ENCODE measurements at places on chromosomes 2 and 18. TPM values are rescaled to one million over a fixed set of nuclear protein-coding genes. Genes with fewer than 3 reads are reported as not detected.
A peak's percentile ranks its signal among the peaks of the same experiment; 100 is the strongest.

The DHX57 gene
- total RNA-seq: 18.1 TPM

The SPATA3 gene
- total RNA-seq: not detected

- DNase-seq: no peak
Measured at GRCh38 chr18:76660571-76661192, 161.7 kb upstream of the ZNF236 start.

The VWC2L gene
- not detected for total RNA-seq

The SLC4A3 gene
- total RNA-seq: not detected

The RHOB gene
- total RNA-seq: 13.4 TPM

- DNase-seq: peak; percentile 32
Measured at GRCh38 chr18:13539050-13539449, 187.3 kb downstream of the FAM210A start.

The HOXD4 gene
- not detected for total RNA-seq

The TMEM182 gene
- 4.4 TPM for total RNA-seq

The PCARE gene
- not detected for total RNA-seq

The PAX8 gene
- total RNA-seq: 2.3 TPM

DNA sequence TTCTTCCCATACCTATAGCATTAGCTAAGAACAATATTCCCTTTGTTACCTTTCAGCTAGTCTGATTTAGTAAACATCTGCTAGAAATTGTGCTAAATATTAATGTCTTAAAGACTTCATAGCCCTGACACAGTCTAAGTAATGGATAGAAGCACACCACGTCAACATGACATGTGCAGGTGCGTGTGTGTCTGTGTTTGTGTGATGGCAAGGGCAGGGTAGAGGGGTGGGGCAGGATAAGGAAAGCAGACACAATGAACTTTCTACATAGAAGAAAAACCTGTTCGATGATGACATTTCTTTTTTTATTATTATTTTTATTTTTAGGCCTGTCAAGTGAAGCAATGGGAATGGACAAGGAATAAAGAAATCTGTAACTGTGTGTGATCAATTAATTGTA lies 223.3 kb downstream of the NOL4 start:
- DNase-seq: no peak

DNA sequence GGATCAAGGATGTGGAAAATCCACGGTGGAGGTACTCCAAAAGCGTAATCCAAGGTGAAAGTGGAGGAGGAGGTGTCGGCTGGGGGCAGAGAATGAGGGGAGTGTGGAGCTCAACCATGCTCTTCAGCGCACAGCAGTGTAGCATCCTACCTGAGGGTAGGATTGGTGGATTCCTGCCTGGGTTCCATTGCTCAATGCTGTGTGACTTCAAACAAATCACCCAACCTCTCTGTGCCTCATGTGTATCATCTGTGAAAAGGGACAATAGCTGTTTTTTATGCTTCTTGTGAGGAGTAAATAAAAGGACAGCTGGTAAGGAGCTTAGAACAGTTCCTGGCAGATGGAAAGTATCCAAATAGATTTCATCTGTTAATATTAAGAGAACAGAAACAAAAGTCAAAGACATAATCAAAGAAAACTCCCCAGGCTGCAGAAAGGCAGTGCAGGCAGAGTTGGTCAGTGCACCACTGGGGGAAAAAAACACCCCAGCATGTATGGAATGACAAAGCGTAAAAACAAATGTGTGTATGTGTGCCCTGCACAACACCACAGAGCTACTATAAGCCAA lies 130.0 kb upstream of the HDAC4 start:
- no peak for DNase-seq

DNA sequence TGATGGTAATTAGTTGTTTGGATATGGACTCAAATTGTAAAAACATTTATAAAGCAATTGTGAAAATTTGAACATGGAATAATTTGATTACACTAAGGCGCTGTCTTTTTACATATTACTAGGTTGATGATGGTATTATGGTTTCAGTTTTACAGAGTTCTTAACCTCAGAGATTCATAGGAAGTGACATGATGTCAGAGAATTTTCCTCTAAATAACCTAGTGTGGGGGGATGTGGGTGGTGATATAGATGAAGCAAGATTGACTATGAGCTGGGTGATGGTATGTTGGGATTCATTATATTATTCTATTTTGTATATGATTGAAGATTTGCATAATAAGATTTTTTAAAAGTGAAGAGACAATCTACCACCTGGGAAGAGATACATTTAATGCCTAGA lies 45.9 kb upstream of the ATP5MC3 start:
- no peak for DNase-seq

DNA sequence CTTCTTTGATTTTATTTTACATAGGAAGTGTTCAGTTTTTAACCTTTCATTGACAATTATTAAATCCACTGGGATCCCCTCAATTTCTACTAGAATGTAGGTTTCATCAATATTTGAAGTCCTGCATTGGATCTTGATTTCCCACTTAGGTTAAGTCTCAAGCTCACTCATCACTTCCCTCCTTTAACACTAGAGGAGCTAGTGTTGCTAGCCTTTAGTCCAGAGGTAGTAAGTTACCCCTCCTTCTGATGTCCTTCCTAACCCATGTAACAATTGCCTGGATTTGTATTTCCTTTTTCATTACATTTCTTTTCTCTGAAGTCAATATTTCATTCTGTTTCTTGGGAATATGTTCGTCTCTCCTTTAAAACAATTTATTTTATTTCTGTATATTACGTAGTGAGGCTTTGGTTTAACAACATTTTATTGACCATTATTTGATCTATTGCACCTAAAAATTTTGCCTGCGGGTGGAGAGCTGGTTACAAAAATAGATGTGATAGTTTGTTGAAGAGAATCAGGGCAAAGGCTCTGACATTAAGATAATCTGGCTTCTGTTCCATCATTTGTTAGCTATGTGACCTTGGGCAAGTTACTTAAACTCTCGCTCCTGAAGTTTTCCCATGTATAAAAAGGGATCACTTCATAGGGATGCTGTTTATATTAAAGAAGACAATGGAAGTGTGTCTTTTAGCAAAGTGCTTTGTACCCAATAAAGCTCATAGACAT lies 833.0 kb downstream of the SLC4A3 start:
- DNase-seq: no peak

The ATP6V1B1 gene
- total RNA-seq: not detected

The LYG2 gene
- total RNA-seq: not detected

The TMEM18 gene
- 34.5 TPM for total RNA-seq

DNA sequence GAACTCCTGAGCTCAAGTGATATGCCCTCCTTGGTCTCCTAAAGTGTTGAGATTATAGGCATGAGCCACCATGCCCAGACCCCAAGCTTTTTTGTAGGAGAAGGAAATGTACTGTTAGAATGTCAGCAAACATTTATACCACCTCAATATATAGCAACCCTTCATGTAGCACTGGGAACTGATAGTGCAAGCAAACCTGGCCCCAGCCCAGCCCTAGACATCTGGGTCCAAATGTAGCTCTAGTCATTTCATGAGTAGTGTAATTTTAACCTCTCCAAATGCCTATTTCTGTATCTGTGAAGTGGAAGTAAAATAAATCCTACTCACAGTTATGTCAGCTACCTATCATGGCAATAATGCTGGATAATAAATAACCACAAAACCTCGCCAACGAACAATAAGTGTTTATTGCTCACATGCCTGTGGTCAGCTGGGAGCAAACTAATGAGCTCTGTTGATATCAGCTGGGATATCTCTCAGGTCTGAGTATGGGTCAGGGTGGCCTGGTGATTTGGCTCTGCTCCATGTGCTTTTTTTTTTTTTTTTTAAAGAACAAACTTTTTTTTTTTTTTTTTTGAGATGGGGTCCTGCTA lies 180.4 kb downstream of the CD8B2 start:
- DNase-seq: no peak

GRCh38 chr2:146785101-146785500 lies 1059.7 kb upstream of the ACVR2A start:
- no peak for DNase-seq

GRCh38 chr2:59655809-59656208 lies 897.6 kb downstream of the BCL11A start:
- DNase-seq: no peak

The CRYBA2 gene
- total RNA-seq: not detected

DNA sequence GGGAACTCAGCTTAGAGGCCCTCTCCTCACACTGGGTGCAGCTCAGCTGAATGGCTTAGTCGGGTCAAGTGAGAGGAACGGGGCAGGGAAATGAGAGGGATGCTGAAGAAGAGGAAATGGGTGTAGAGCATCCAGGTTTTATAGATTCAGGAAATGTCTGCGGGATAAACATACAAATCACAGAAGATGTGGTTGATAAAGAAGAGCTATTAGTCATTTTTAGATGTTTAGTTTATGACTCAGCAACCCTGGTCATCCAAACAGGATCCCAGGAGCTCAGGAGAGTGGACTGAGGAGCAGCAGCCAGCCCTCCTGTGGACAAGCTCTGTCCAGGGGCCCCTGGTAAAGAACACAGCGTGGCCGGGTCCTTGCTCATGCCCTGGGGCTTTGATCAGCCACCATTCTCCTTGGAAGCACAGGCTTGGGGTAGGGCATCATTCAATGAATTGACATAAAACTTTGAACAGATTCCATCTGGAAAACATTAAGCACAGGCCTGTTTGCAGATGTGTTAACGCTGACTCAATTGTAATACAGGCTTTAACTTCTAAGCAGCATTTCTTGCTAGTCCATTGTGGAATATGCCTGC lies 83.0 kb downstream of the NPAS2 start:
- DNase-seq: no peak

- no peak for DNase-seq
Measured at GRCh38 chr2:7419814-7420311, 502.7 kb downstream of the RNF144A start.

GRCh38 chr2:16328521-16329190 lies 337.0 kb downstream of the CYRIA start:
- DNase-seq: no peak

The GRHL1 gene
- 0.49 TPM for total RNA-seq

DNA sequence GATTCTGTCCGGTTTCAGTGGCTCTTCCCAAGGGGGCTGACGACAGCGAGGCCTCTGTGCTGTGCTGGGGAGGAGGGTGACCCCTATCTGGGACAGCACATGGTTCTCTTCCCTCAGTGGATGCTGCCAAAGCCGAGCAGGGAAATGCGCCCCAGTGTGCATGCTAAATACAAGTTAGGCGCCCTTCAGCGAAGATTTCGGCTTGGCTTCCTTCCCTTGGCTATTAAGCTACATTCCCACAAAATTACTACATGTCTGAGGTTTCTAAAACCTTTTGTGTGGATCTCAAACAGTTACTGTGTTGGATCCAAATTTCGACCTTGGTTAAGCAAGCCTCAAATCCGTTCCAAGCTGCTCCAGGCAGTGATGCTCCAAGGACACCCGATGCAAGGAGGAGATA lies 440.3 kb downstream of the NRXN1 start:
- no peak for DNase-seq

- no peak for DNase-seq
Measured at GRCh38 chr2:45605116-45605515, 6.0 kb downstream of the SRBD1 start.

DNA sequence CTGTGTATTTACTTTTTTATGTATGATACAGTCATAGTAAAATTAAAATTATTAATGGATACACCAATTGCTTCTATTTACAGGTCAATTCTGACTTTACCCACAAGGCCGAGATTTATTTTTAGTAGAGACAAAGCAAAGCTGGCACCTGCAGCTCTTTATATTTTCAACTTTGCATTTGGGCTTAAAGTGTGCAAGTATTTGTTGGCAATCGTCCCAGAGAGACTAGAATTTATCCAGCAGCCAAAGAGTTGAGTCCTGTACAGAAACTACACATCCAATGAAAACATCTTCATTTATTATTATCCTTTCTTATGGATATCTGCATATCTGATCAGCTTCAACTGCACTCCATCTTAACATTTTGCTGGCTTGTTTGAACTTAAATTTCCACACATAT lies 485.6 kb downstream of the SOX11 start:
- no peak for DNase-seq

DNA sequence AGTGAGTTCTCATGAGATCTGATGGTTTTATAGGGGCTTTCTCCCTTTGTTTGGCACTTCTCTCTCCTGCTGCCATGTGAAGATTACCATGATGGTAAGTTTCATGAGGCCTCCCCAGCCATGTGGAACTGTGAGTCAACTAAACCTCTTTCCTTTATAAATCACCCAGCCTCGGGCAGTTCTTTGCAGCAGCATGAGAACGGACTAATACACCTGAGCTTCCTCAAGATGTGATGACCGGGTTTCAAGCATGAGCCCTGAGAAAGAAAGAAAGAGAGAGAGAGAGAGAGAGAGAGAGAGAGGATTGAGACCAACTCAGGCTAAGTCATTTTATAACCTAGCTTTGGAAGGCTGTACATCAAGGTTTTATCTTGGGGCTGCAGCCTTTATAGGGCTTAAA lies 167.7 kb upstream of the SERPINE2 start:
- DNase-seq: no peak

The HTR2B gene
- total RNA-seq: not detected

DNA sequence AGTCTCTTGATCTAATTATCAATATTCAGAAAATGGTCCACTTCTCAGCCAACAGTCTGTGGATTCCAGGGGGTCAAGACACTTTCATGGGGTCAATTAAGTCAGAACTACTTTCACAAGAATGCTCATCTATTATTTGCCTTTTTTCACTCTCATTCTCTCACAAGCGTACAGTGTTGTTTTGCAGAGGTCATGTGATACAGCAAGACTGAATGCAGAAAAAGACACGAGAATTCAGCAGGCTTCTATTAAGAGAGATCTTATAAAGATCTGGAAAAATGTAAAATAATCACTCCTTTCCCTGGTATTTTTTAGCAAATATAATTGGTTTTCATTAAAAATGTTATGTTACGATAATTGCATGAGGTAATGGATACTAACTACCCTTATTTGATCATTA lies 8.7 kb downstream of the RPRD1A start:
- DNase-seq: no peak

The EVA1A gene
- 0.36 TPM for total RNA-seq

GRCh38 chr18:9364242-9364641 lies 29.7 kb downstream of the TWSG1 start:
- DNase-seq: no peak

The DOK6 gene
- total RNA-seq: not detected

The YES1 gene
- 32.2 TPM for total RNA-seq

The TANK gene
- 53.1 TPM for total RNA-seq

DNA sequence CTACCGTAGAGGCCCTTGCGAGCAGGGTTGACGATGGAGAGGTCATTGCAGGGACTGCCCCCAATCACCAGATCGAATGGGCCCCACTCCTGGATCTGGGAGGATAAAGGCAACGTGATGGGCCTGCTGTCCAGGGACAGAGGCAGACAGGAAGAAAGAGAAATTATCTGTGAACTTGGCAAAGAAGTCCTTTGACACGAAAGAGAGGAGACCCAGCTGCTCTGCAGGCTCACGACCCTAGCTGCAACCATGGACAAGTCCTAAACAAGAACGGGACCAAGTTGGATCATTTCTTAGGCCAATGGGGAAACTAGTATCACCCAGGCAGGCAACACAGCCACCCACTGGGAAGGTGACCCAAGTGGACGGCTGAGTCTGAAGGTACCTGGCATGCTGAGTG lies 72.3 kb upstream of the POMC start:
- no peak for DNase-seq

GRCh38 chr2:86044614-86045013 lies 61.1 kb downstream of the POLR1A start:
- no peak for DNase-seq

GRCh38 chr2:150282771-150283371 lies 204.6 kb downstream of the RND3 start:
- no peak for DNase-seq

The DSG1 gene
- not detected for total RNA-seq

All from activated naive CD8-positive, alpha-beta T cell treated with anti-CD3 and anti-CD28 coated beads for 36 hours (primary cell).